ENCODE measurements at places on chromosomes 4 and X. TPM values are rescaled to one million over a fixed set of nuclear protein-coding genes. Genes with fewer than 3 reads are reported as not detected.

GRCh38 chr4:3845744-3846429 lies 79.7 kb downstream of the ADRA2C start:
- no peak for DNase-seq
- H3K4me1 ChIP-seq, result no peaks in the 10 kb centered on the region
- H3K27ac ChIP-seq, result no peak overlapping the region
- H3K36me3 ChIP-seq, result no peaks in the 10 kb centered on the region

GRCh38 chr4:8105306-8106100 lies 53.1 kb downstream of the ABLIM2 start:
- DNase-seq, result no peak
- H3K4me1 ChIP-seq, result no peaks in the 10 kb centered on the region
- no peak overlapping the region for H3K27ac ChIP-seq
- no peaks in the 10 kb centered on the region for H3K36me3 ChIP-seq
- peaks cover 1% of the 10 kb centered on the region for H3K27me3 ChIP-seq

DNA sequence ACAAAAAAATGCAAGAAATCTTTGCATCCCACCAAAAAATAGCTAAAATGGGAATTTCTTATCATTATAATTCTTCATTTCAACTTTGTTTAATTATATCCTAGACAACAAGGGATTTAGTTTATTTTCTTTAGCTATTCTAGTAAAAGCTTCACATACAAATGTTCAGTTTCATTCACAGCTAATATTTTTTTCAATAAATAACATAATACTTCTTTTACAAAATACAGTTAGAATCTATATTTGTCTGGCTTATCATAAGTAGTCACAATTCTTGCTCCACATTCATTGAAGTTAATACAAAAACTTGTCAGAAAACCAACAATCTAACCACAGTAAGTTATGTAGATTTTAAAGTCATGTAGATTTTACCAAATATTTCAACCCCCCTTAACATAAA lies 414.4 kb downstream of the FAT4 start:
- H3K27ac ChIP-seq, result no peak overlapping the region
- DNase-seq, result no peak
- H3K4me1 ChIP-seq, result no peaks in the 10 kb centered on the region
- no peak overlapping the region for H3K4me3 ChIP-seq

GRCh38 chrX:122422547-122422946 lies 761.5 kb upstream of the GRIA3 start:
- peaks cover 1% of the 10 kb centered on the region for H3K27me3 ChIP-seq
- H3K4me3 ChIP-seq, result no peak overlapping the region
- H3K27ac ChIP-seq, result no peak overlapping the region
- DNase-seq, result no peak
- no peaks in the 10 kb centered on the region for H3K36me3 ChIP-seq

DNA sequence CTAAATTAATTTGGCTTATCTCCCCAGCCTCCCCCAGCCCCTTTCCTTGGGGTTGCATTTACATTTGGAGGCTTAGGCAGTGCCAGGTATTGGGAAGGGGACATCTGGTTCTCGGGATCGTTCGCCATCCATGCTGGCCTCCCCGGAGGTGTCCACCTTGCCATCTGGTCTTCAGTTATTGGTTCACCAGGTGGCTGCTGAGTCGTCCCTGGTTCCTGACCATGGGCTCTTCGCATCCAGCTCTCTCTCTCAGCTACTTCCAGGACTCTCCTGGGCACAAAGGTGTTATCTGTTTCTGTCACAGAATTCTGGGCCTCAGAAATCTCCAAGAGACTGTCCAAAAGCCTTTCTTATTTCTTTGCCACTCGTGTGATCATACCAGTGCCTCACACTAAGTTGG lies 75.4 kb upstream of the SCOC start:
- no peak overlapping the region for H3K27ac ChIP-seq
- no peak overlapping the region for H3K4me3 ChIP-seq
- DNase-seq, result no peak
- no peaks in the 10 kb centered on the region for H3K4me1 ChIP-seq
- no peaks in the 10 kb centered on the region for H3K36me3 ChIP-seq

DNA sequence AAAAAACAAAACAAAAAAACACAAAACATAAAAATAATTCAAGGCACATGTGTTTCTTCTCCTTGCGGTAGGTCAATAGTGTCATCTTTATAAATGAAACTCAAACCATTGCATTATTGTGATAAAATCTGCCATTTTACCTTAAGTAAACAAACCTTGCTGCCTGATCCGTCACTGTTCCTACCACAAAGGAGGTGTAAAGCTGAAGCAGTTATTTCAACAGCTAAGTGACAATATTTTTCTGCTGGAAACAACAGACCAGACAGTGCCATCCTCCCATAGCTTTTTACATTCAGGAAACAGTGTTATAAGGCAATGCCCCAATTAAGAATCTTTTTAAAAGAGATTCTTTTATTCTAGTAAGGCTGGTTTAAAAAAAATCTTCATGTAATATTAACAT lies 242.7 kb downstream of the PPP1R2C start:
- H3K4me3 ChIP-seq, result no peak overlapping the region
- H3K27ac ChIP-seq, result peak overlapping the region; percentile 58
- no peaks in the 10 kb centered on the region for H3K27me3 ChIP-seq
- H3K4me1 ChIP-seq, result peaks cover 23% of the 10 kb centered on the region
- no peaks in the 10 kb centered on the region for H3K36me3 ChIP-seq

DNA sequence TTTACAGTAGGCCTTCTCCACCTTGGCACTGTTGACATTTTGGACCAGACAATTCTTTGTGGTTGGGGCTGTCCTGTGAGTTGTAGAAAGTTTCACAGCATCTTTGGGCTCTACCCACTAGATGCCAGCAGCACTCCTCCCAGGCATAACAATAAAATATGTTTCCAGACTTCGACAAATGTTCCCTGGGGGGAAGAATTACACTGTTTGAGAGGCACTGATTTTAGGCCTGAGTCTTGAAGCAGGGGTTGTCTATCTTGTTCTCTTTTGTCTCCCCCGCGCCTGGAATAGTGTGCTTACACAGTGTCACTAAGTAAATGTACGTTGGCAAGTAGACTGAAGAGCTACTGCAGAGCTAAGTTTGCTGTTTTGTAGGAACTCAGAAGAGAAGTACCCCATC lies 254.4 kb upstream of the BOD1L1 start:
- H3K27me3 ChIP-seq, result no peaks in the 10 kb centered on the region
- H3K4me3 ChIP-seq, result no peak overlapping the region
- DNase-seq, result no peak
- no peaks in the 10 kb centered on the region for H3K4me1 ChIP-seq
- no peak overlapping the region for H3K27ac ChIP-seq

- no peak overlapping the region for H3K4me3 ChIP-seq
- peaks cover 24% of the 10 kb centered on the region for H3K36me3 ChIP-seq
- peaks cover 20% of the 10 kb centered on the region for H3K4me1 ChIP-seq
- H3K27ac ChIP-seq, result no peak overlapping the region
- DNase-seq, result no peak
- peaks cover 5% of the 10 kb centered on the region for H3K27me3 ChIP-seq
Observed at GRCh38 chrX:136671006-136671610, 23.1 kb downstream of the CD40LG start.

- no peak overlapping the region for H3K27ac ChIP-seq
- no peaks in the 10 kb centered on the region for H3K27me3 ChIP-seq
- no peak for DNase-seq
- peaks cover 16% of the 10 kb centered on the region for H3K36me3 ChIP-seq
- H3K4me3 ChIP-seq, result no peak overlapping the region
- peaks cover 3% of the 10 kb centered on the region for H3K4me1 ChIP-seq
Observed at GRCh38 chr4:1834047-1834775, 21.7 kb downstream of the LETM1 start.

GRCh38 chr4:174928174-174928573 lies 10.0 kb downstream of the ADAM29 start:
- no peaks in the 10 kb centered on the region for H3K36me3 ChIP-seq
- H3K4me1 ChIP-seq, result no peaks in the 10 kb centered on the region
- no peak overlapping the region for H3K4me3 ChIP-seq
- no peak overlapping the region for H3K27ac ChIP-seq
- DNase-seq, result no peak

- DNase-seq, result no peak
- H3K4me1 ChIP-seq, result peaks cover 4% of the 10 kb centered on the region
- no peak overlapping the region for H3K4me3 ChIP-seq
- H3K27ac ChIP-seq, result no peak overlapping the region
Observed at GRCh38 chr4:581753-582361, 5.8 kb upstream of the TMEM271 start.

- H3K27ac ChIP-seq, result no peak overlapping the region
- no peak overlapping the region for H3K4me3 ChIP-seq
- H3K36me3 ChIP-seq, result no peaks in the 10 kb centered on the region
- H3K4me1 ChIP-seq, result no peaks in the 10 kb centered on the region
- peaks cover 2% of the 10 kb centered on the region for H3K27me3 ChIP-seq
Observed at GRCh38 chr4:5782829-5783476, 72.0 kb downstream of the EVC start.

- H3K4me3 ChIP-seq, result no peak overlapping the region
- H3K27me3 ChIP-seq, result no peaks in the 10 kb centered on the region
- H3K27ac ChIP-seq, result no peak overlapping the region
- H3K36me3 ChIP-seq, result peaks cover 18% of the 10 kb centered on the region
Observed at GRCh38 chr4:80448056-80448455, 112.5 kb downstream of the CFAP299 start.

DNA sequence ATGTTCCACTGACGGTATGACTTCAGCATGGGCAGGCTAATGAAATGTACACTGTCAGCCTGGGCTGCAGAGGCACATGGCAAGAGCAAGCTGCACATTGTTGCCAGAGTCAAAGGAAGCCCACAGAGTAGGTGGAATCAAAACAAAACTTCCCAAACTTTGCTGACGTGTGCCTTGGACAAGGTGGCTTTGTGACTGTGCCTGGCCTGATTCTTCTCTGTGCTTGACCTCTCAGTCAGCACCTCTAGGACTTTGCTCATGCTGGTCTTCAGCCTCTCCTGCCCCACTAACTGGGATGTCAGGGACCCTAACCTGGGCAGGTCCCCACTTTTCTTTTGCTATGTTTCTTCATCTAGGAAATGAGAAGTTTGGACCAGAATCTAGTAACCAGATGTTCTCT lies 40.5 kb upstream of the KIAA1210 start:
- no peak overlapping the region for H3K27ac ChIP-seq
- no peak for DNase-seq
- no peaks in the 10 kb centered on the region for H3K4me1 ChIP-seq
- no peak overlapping the region for H3K4me3 ChIP-seq
- peaks cover 10% of the 10 kb centered on the region for H3K27me3 ChIP-seq
- H3K36me3 ChIP-seq, result no peaks in the 10 kb centered on the region

DNA sequence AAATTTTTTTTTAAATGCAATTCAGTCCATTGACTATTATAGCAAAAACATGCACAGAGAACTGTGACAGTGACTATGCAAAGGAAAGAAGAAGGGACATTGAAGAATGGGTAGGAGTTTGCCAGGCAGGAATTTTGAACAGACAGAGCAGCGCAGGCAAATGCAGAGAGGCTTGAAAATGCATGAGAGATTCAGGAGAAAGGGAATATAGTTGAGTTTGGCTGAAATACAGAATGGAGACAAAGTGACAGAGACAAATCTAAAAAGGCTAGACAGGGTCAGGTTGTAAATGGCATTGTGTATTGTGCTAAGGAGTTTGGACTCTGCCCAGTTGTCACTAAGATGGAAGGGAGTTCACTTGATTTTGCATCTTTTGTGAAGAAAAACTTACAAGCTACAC lies 42.4 kb upstream of the IL21 start:
- H3K27me3 ChIP-seq, result peaks cover 6% of the 10 kb centered on the region
- no peak for DNase-seq
- H3K27ac ChIP-seq, result no peak overlapping the region
- no peaks in the 10 kb centered on the region for H3K36me3 ChIP-seq
- H3K4me1 ChIP-seq, result no peaks in the 10 kb centered on the region

Gene AADAT
- not detected for polyA plus RNA-seq

Gene ZAR1
- polyA plus RNA-seq, result not detected

Gene CSAG1
- polyA plus RNA-seq, result not detected

Gene ZFP92
- polyA plus RNA-seq, result 0.45 TPM

Gene STOX2
- not detected for polyA plus RNA-seq

Gene CENPVL2
- polyA plus RNA-seq, result not detected

Gene TCP11X2
- not detected for polyA plus RNA-seq

Gene DRP2
- polyA plus RNA-seq, result not detected

Gene ADAM29
- polyA plus RNA-seq, result not detected

Measured in immature natural killer cell (primary cell).